ENCODE measurements at places on chromosomes 2 and 18.
A peak's percentile ranks its signal among the peaks of the same experiment; 100 is the strongest.

GRCh38 chr2:206688990-206689389 lies 29.2 kb downstream of the DYTN start:
- DNase-seq = no peak

GRCh38 chr2:23521060-23521459 lies 136.1 kb downstream of the KLHL29 start:
- no peak for DNase-seq

GRCh38 chr2:189685540-189686229 lies 11.2 kb downstream of the ANKAR start:
- peak; percentile 26 for DNase-seq

- DNase-seq = peak; percentile 45
Measured at GRCh38 chr18:49704334-49704733, 109.0 kb downstream of the ACAA2 start.

- no peak for DNase-seq
Measured at GRCh38 chr2:238941262-238941792, 93.4 kb downstream of the TWIST2 start.

DNA sequence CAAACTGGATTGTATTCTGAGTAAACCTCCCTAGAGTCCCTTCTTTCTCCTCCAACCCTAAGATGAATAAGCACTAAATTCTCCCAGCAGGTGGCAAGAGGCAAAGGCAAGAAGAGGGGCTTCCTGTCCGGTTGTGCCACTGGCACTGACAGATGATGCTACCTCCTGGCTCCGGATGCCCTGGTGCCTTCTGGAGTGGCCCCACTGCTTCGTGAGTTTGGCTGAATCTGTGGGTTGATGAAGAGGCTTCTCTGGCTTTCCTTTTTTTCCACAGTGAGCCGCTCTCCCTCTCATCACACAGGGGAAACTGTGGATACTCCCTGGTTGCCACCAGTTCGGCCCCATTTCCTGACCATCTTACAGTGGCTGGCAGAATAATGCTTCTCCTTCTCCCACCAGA lies 404.7 kb downstream of the GALR1 start:
- no peak for DNase-seq

DNA sequence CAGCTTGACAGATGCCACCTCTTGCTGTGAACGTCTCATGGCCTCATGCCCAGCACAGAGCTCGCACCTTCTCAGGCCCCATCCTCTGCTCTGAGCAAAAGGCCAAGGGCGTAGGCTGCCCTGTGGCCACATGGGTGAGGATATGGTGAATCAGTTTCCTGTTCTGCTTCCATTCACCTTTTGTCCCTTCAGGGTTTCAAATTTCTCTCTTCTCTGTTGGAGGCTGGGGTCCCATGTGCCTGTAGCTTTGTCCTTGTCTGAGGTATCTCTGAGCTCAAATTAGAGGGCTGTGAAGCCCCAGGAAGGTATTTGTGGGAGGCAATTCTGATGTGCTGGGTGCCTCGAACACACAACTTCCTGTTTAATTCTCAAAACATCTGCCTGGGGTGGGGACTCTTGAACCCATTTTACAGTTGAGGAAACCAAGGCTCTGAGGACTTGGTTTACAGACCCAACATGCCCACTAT lies 29.0 kb downstream of the ZAP70 start:
- DNase-seq = no peak

DNA sequence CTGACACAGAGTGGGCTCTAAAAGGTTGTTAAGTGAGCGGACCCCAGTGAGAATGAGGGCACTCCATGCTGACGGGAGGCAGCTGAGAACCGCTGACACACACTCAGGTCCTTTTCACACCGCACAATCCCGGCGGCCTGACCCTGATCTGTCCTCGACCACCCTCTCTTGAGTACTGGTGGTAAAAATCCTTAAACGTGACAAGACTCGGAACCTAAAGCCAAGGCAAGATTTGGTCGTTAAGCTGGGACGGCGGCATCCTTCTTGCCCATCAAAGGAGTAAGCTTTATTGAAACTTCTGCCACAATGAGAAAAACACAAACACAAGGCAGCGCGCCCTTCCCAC lies 569 bp downstream of the TMX3 start:
- peak; percentile 53 for DNase-seq

GRCh38 chr2:133287709-133288108 lies 280.6 kb downstream of the NCKAP5 start:
- no peak for DNase-seq

DNA sequence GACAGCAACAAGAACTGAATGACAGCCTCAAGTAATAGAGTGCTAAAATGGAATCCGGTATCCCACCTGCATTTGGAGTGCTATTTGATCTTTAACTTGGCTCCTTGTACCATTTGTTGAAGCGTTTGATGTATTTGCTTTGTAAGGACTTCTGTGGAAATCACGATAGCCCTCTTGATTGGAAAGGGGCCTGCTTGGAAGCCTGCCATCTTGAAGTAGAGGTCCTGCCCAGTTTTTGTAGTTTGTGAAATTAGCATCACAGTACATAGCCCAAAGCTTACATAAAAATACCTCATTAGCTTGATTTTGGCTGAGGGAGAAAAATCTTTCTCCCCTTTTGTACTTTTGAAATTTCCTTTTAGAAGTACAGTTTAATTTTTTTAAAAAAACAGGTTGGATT lies 2.7 kb downstream of the CDCA7 start:
- peak; percentile 5 for DNase-seq

DNA sequence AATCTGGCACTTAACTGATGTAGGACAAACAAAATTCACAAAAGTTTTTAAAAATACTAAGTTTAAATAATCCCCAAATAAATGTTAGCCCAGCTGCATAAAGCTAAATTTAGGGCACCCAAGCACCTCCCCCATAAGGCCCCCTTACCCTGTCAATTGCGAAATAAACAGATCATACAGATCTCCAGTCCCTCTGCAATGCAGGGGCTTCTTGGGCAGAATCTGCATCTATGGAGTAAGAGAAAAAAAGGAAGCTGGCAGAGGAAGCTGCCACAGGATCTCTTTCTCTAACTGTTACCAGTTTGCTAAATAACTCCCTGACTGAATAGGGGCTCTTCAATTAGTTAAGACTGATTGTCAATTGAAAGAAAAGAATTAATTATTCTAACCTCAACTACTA lies 117.7 kb downstream of the MEMO1 start:
- DNase-seq = no peak

DNA sequence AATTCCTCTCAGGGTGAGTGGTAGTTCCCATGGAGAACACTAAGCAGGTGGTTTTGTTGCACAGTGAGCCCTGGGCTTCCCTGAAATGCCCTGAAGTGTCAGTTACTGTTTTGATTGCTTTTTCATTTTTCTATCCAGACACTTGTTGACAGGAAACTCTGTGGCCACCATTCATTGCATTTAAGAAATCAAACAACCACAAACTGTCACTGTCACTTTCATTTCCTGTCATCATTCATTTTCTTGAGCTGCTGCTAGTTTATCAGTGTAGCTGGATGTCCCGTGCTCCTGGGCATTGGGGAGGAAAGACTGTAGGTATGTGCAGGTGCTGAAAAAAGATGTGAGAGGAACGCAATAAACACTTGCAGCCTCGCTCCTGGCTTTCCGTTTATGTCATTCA lies 891.6 kb upstream of the ZEB2 start:
- DNase-seq = peak; percentile 4

- no peak for DNase-seq
Measured at GRCh38 chr2:20327370-20327769, 23.3 kb downstream of the PUM2 start.

GRCh38 chr18:49566217-49566770 lies 4.4 kb downstream of the LIPG start:
- no peak for DNase-seq

GRCh38 chr2:33723329-33723728 lies 124.2 kb upstream of the FAM98A start:
- no peak for DNase-seq

DNA sequence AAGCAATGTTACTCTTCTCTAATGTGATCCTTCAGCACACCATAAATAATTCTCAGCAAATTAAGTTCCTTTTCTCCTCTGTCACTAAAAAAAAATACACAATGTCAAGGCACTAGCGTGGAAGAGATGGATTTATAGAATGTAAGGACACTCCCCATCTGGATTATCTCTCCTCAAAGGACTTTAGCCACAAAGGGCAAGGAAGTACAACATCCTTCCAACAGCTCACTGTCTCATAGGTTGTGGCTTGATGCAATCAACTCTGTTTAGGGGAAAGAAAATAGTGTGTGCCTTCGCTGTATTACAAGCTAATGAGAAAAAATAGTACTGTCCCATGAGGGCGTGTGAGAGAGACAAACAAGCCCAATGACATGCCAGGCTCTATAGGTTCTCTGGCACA lies 129.1 kb upstream of the DNMT3A start:
- no peak for DNase-seq
